DMS 273 treated with DMSO at 0.1 percent for 48 hours (cell line): ENCODE measurements at places on chromosomes 3 and 15.

DNA sequence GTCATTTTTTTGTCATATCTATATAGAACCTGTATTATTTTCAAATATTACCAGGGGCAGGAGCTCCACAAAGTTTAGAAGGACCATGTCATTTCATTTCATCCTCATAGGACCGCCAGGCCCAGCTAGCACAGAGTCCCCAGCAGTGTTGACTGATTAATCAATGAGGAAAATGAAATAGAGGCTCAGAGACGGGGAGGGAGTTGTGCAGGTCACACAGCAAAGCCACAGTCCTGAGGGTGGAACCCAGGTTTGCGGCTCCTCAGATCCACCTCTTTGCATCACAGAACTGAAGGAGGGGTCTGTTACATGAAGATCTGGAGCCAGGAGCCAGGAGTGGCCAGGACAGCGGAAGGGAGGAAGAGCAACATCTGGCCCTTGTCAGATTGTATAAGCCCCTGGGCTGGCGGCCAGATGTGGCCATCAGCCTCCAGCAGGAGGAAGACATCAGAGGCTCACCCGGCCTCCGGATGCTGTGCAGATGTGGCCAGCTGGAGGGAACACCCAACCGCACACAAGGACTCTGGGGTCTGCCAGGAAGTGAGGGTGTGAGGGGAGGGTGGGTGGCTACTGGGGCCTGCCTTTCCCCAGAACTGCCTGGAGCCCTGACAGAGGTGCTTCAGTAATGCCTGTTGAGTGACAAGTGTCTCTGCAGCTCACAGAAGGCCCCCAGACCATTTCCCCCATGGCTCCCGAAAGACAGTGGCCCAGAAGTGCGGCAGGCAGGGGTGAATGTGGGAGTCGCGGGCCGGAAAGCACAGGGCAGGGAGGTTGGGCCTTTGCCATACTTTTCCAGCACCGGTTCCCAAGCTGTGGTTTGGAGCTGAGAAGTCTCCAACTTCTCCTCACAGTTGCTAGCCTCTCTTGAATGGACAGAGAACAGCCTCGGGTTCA, 21.3 kb downstream of the EFCC1 start:
- DNase-seq = no peak

GRCh38 chr3:42732196-42732828, 29.7 kb upstream of the HHATL start:
- DNase-seq = no peak

DNA sequence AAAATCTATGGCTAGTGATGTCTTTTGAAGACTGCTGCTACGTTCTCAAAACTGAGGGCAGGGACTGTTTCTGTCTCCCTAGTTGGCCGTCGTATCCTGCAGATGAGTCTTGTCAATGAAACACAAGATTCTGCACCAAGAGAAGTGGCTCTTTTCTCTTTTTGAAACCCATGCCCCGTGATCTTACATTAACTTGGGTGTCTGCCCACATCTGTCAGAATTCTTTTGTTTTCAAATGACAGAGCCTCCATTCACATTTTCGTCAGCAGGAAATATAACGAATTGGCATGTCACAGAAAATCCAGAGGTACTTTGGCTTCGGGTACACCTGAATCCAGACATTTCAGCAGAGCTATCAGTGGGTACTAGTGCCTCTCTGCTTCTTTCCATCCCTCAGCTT, 331.3 kb upstream of the PROK2 start:
- DNase-seq = no peak

- no peak for DNase-seq
Measured at GRCh38 chr3:43257850-43258249, 28.5 kb upstream of the SNRK start.

GRCh38 chr3:13578251-13578650, 29.3 kb downstream of the FBLN2 start:
- no peak for DNase-seq

DNA sequence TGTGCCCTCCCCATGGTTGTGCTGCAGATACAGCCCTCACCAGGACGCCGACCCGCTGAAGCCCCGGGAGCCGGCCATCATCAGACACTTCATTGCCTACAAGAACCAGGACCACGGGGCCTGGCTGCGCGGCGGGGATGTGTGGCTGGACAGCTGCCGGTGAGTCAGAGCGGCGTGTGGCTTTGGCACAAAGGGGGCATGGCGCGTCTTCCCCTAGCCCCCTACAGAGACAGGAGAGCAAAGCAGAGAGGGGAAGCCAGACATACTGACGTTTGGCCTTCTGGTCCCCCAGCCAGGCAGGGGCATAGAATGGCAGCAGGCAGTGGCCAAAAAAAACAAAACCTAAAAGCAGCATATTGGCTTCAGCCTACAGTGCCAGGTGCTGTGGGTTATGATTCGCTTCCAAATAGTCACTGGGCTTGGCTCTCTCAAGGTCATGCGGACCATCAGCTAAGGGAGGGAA, 64.0 kb downstream of the MESD start:
- DNase-seq = peak; percentile 75

DNA sequence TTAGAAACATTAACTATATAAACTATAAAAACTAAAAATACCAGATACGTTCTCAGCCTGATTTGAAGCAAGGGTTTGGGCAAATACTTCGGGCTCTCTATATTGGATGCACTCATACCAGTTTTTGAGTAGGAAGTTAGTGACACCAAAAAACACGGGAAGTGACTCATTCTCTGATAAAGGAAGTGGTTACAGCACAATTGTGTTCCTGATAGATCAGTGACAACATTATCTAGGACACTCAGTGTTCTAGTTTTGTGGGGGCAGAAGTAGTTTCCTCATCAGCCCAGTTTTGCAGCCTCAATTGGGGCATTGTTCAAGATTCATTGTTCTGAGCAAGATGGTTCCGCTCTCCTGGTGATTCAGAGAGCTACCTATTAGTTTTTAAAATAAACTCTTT, 469.6 kb upstream of the DPPA4 start:
- no peak for DNase-seq

DNA sequence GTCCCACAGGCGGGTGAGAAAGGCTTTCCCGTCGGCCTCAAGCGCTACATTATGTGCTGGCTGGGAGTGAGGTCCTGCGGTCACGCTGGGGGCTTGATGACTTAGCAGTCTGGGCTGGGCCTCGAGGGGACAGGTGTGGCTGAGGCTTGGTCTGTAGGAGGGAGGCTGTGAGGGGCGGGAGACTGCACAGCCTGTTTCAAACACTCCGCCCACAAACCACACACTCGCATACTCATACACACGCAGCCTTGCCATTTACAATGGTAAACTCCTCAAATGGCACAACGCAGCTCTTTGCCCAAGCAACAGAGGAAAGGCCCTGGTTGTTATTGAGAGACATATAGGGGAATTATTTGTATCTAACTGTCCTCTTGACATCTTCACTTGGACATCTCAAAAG, 32.4 kb upstream of the RASGRF1 start:
- no peak for DNase-seq

- DNase-seq = no peak
Measured at GRCh38 chr3:188458756-188459155, 304.8 kb downstream of the LPP start.

DNA sequence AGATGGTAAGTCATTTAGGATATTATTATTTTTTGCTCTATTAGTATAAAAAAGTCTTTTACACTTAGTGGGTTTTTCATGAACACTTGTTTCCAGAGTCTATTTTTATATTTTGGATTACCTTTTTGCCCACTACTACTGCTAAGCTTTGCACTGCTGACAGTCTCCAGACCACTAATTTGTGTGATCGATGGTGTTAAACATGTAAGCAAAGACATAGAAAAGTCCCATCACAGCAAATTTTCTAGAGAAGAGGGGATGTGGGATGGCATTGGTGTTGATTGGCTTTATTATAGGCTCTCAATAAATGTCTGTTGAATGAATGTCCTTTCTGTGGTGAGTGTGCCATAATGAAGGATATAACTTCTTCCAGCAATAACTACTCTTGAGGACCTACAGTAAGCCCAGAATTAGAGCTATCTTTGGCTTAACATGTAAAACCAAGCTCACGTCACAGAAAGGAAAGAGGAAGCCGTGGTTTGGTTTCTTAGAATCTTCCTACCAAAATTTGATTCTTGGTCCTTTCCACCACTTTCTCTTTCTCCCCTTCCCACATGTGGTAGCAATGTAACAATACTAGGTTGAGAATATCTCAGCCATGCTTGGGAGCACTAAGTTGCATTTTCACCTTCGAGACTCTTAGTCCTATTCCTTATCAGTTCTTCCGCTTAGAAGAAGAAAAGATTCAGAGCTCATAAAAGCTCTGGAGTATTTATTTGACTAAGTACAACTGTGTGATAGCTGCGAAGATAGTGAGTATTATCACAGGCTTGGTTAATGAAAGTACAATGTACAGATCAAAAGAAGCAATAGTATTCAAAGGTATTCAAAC, 90.6 kb upstream of the UMPS start:
- DNase-seq = no peak
